SK-N-DZ (cell line): ENCODE measurements at places on chromosomes 5 and 9.

DNA sequence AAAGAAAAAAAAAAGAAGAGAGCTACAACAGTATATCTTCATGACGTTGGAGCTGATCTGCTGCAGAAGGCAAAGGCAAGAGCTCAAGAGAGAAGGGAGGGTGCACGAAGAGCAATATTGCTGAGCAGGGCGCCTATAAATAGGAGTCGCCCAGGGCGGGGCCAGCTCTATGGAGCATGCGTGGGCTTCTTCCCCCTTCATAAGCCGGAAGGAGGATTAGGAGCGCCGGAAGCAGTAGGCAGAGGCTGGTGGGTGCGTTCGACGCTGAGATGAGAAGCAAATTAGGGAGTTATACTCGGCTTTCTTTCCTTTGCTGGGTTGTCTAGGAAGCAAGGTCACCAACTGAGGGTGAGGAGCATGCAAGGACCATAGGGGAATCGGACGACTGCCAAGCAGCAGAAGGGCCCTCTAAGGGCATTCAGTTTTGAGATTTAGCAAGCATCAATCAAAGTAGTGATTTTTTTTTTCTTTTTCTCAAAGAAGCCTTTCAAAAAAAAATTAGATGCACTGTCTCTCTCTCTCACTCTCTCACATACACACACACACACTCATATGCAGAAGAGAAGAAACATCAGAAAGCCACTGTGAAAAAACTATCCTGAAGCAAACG lies 496.7 kb downstream of the ENC1 start:
- DNase-seq: no peak

- no peak for DNase-seq
Observed at GRCh38 chr5:76615759-76616158, 7.4 kb downstream of the F2RL2 start.

DNA sequence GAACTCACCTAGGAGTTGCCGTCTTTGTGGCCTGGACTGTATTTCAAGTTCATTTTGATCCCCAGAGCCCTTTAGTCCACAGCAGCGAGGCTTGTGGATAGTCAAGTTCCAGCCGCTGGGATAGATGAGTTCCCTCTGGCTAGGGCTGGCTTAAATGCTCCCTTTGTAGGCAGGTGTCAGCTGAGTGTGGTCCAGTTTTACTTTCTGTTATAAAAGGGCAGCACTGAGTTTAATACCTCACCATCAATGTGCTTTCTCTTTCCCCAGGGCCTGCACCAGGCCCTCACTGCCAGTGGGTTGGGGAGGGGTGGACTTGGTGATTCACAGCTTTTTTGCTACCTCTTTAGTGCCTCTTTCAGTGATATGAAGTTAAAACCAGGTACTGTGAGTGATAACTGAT lies 188.2 kb downstream of the SLCO4C1 start:
- no peak for DNase-seq

GRCh38 chr5:173826428-173827350 lies 61.5 kb upstream of the CPEB4 start:
- DNase-seq: no peak
